ENCODE measurements at places on chromosomes 2 and 18.

DNA sequence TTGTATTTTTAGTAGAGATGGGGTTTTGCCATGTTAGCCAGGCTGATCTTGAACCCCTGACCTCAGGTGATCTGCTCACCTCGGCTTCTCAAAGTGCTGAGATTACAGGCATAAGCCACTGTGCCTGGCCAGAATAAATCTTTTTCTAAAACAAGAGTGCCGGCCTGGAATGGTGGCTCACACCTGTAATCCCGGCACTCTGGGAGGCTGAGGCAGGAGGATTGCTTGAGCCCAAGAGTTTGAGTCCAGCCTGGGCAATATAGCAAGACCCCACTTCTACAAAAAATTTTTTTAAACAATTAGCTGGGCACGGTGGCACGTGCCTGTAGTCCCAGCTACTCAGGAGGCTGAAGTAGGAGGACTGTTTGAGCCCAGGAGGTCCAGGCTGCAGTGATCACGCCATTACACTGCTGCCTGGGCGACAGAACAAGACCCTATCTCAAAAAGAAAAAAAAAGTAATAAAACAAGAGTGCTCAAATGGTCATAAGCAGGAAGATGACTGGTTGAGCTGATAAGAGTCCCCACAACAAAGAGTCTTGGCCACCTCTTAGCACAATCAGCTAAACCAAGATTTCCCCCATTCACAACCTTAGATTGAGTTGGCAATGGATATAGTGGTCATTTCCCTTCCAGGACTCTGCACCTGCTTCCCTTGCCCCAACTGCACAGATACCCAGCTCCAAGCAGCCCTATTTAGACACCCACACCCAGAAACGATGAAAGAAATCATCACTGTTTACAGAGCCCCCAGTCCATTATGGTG lies 5.8 kb upstream of the UCN start:
- no peak for DNase-seq

DNA sequence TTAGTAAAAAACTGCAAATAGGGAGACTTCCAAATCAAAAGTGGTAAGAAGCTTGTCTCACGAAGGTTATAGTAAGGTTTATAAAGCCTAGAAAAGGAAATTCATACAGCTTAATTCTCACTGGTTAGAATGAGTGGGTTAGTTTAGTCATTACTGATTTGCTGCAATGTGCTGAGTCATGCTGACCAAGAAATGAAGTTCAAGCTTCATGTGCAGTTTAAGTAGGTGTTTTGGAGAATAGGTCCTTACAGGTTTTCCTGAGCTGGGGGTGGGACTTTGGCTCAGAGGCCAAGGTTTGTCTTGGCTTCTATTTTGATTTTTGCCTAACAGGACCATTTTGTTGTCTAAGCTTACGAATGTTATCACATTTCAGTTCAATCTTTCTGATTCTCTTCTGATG lies 15.1 kb downstream of the CLIP4 start:
- DNase-seq = peak; percentile 43

- DNase-seq = no peak
These were observed 42.1 kb downstream of the PGAP1 start for GRCh38 chr2:196884368-196884767.

- no peak for DNase-seq
These were observed 1462.7 kb upstream of the NXPH2 start for GRCh38 chr2:140242889-140243288.

All from AML-193 (cell line).